ENCODE measurements at places on chromosomes 2 and 18. TPM values are rescaled to one million over a fixed set of nuclear protein-coding genes. Genes with fewer than 3 reads are reported as not detected.

Gene LYPD6B
- total RNA-seq, result 140 TPM

Gene CRYGA
- not detected for total RNA-seq

Gene KIAA2012
- total RNA-seq, result not detected

Gene BCL2
- total RNA-seq, result 3.8 TPM

Gene CNGA3
- 5.3 TPM for total RNA-seq

Gene LONRF2
- total RNA-seq, result 8.4 TPM

Data from progenitor cell of endocrine pancreas (in vitro differentiated cells).